EH (cell line): ENCODE measurements at places on chromosomes 7 and 10.

DNA sequence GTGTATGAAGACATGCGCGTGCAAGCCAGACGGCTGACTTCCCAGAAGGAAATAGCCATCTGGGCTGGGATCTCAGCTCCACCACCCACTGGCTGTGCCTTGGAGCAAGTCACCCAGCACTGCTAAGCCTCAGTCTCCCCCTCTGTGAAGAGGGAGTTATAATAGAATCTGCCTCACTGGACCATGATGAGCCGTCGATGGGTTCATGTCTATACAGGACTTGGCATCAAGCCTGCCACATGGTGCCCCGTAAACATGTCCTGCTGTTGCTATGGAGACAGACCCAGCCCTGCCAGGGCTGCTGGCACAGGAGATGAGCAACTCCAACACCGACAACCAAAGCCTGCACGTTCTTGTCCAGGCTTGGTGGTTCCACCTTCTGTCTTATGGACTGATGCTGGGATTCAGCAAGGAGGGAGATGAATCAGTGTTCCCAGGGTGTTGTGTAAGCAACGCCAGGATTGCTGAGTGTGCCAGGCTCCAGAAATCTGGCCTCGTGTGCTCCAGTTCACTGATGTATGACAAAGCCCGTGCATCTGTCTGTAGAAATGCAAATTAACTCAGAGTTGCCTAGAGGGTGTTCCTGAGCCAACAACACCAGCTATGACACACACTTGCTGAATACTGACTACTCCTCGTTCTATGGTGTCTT, 5.6 kb downstream of the GPR15LG start:
- DNase-seq = peak; percentile 44

GRCh38 chr10:100319707-100320402, 10.2 kb downstream of the PKD2L1 start:
- DNase-seq = no peak

DNA sequence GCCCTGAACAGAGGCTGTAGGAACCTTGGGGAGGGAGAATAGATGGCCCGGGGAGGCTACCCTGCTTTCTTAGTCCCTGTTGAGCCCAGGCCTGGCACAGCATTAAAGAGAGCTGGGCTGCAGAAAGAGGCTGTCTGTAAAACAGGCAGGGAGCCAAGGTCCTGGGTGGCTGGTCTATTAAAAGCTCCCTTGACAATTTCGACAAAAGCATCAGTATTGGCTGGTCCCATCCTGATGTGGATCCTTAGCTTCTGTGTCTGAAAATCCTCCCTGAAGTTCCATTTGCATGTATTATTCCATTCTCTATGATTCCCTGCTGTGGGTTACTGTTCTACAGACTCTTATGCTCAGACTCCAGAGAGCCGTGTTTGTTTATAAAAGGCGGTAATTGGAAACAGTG, 158.5 kb downstream of the GALNT17 start:
- DNase-seq = no peak

- peak; percentile 69 for DNase-seq
Observed at GRCh38 chr10:11724938-11725776, 17.0 kb upstream of the ECHDC3 start.

- no peak for DNase-seq
Observed at GRCh38 chr7:147570390-147570789, 1020.2 kb upstream of the C7orf33 start.

DNA sequence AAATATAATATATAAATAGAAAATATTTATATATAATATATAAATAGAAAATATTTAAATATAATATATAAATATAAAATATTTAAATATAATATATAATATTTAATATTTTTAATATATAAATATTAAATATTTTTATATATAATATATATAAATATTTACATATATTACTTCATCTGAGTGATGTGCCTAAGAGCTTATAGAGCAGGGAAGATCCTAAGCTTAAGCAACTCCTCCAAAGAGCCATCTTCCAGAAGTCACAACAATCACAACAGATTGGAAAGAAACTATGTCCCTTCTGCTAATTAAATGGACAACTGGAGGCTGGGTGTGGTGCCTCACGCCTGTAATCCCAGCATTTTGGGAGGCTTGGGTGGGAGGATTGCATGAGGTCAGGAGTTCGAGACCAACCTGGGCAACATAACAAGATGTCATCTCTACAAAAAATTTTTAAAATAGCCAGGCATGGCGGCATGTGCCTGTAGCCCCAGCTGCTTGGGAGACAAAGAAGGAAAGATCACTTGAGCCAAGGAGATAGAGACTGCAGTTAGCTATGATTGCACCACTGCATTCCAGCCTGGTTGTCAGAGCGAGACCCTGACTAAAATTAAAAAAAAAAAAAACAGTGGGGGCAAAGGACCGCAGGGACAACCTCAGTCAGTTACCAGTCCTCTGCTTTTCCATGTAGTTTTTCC, 198.7 kb downstream of the SKIDA1 start:
- DNase-seq = no peak

DNA sequence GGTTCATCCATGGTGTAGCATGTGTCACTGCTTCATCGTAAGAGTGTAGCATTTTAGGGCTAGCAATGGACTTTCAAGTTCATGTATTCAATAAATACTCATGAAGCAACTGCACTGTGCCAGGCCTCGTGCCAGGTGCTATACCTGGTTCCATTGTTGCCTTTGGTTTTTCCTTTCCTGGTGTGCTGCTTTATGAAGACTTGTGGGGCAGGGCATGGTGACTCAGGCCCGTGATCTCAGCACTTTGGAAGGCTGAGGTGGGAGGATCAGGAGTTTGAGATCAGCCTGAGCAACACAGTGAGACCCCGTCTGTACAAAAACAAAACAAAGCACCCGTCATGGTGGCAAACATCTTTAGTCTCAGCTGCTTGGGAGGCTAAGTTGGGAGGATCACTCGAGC, 2.2 kb upstream of the CPA4 start:
- peak; percentile 66 for DNase-seq

DNA sequence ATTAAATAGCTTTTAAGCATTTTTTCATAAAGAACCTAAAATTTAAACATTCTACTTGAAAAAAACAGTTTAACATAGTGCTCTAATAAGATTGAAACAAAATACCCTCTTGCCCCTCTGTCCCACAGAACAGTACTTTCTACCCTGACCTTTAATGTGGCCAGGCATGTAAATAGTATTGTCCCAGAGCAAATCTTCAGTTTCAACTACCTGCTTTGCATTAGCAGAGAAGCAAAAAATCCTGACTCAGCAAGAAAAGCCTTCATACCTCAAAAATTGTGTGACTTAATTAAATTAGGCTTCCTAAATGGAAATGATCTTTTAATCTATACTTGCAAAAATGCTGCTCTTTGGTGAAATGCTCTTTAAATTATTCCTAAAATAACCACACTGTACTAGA, 237.4 kb upstream of the AOAH start:
- DNase-seq = no peak

GRCh38 chr10:60735244-60735643, 43.0 kb upstream of the CDK1 start:
- DNase-seq = no peak
